Hematopoietic multipotent progenitor cell treated with erythropoietin and hydrocortisone succinate and interleukin-3 and kit ligand, for 15 days (in vitro differentiated cells): ENCODE measurements at places on chromosomes 6 and 20.
A peak's percentile ranks its signal among the peaks of the same experiment; 100 is the strongest.

GRCh38 chr6:44198684-44199083 lies 18.0 kb upstream of the MYMX start:
- DNase-seq: no peak

- DNase-seq: no peak
These were observed 235.8 kb upstream of the KCNG1 start for GRCh38 chr20:51258582-51259165.

DNA sequence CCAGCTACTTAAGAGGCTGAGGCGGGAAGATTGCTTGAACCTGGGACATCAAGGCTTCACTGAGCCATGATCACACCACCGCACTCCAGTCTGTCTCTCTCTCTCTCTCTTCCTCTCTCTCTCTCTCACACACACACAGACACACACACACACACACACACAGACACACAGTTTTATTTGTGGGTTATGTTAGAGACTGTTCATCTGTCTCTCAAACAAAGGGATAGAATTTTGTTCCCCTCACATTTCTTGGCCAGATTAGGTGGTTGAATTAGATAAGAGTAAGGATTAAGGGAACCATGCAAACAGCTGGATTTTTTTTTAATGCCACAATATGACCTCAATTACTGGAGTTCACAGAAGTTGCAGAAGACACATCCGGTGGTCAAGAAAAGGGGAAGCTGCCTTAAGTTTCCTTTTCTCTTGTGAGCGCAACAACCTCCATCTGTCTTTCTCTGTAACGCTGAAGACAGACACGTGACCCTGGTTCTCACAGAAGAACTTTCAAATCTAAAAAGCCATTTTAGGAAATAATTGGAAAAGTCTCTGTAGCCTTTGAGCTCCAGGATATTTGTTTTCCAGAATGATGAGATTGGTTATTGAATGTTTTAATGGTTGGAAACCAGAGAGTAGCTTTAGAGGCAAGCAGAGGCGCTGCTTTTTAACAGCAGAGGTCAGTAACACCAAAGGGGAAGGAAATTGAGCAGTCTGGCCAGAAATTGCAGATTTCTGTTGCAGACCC lies 32.9 kb upstream of the LGSN start:
- no peak for DNase-seq

GRCh38 chr20:16301986-16302385 lies 271.3 kb downstream of the KIF16B start:
- DNase-seq: no peak

- no peak for DNase-seq
These were observed 2.4 kb upstream of the ZBTB22 start for GRCh38 chr6:33319939-33320314.

DNA sequence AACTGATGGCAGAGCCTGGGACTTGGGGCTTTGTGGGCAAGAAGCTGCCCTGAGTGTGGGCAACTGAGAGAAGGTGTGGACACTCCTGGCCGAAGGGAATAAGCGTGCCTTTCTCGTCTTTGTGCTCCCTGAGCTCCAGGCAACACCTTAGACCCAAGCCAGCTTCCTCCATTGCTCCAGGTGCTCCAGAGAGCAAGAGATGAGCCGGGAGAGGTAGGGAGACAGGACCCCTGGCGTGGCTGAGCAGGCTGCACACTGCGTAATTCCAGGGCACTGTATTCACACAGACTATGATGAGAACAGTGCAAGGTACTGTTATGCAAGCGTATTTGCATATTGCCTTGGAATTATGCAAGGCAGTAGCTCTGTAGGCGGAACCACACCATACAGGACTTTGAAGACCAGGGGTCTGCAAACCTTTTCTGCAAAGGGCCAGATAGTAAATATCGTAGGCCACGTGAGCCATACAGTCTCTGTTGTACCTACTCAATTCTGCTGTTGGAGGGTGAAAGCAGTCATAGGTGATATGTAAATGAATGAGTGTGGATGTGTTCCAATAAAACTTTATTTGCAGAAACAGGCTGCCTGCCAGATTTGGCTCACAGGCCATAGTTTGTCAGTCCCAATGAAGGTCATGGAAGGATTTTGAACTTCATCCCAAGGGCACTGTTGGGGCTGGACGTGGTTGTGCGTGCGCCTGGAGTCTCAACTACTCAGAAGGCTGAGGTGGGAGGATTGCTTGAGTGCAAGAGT lies 42.1 kb upstream of the FAM83D start:
- no peak for DNase-seq

- peak; percentile 44 for DNase-seq
These were observed 39.0 kb downstream of the MAS1 start for GRCh38 chr6:159929819-159930218.

DNA sequence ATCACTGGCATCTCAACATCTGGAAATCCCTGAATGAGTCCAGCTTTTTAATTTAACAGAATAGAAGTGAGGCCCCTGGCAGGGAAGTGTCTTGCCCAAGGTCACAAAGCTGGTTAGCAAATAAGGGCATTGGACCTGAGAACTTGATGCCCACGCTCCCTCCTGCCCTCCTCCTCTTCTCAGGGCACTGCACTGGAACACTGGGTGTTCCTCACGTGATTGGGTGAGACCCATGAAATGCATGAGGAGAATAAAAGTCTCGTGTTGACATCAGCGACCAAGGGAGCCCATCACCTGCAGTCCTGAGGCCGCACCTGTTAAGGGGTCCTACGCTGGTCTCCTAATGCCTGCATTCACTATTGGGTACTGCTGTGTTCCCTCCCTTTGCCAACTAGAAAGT lies 7.4 kb downstream of the FAM50B start:
- DNase-seq: no peak

- DNase-seq: no peak
These were observed 51.0 kb upstream of the FBXO30 start for GRCh38 chr6:145865595-145865994.

DNA sequence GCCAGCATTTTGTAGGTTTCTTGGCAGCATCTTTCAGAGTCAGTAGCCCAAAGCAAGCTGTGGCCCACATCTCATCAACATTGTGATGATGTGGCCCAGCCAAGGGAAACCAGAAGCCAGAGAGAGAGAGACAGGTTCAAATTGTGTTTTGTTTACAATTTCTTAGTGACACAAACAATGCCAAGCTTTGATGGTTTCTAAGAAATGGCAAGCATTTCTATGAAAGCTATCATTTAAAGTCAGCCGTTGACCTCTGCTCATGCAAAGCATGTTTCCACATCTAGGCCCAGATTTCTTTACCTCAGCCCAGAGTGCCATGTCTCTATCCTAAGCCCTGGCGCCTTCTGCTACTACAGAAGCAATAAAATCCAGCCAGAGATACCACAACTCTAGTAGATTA lies 32.9 kb downstream of the GCM1 start:
- DNase-seq: no peak

- DNase-seq: no peak
These were observed 44.6 kb downstream of the SLC24A3 start for GRCh38 chr20:19256906-19257595.

GRCh38 chr20:31712112-31712553 lies 10.5 kb downstream of the BCL2L1 start:
- peak; percentile 65 for DNase-seq

DNA sequence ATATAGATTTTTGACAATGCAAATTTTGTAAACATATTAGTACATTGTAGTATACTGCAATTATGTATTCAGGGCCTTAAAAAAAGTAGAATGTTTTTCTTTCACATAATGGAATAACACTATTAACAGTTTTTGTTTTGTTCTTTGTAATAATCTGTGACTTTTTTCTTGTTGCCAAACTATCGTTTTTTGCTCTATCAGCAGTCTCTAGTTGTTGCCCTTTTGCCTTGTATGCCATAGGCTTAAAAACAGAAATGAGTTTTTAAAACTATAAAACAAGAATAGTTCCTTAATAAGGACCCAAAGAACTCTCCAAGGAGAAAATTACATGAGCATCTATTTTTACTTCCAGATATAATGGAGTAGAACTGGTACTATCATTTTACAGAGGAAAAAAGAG lies 29.5 kb downstream of the REPS1 start:
- no peak for DNase-seq

- no peak for DNase-seq
These were observed 28.1 kb downstream of the EPB41L1 start for GRCh38 chr20:36182604-36183154.

DNA sequence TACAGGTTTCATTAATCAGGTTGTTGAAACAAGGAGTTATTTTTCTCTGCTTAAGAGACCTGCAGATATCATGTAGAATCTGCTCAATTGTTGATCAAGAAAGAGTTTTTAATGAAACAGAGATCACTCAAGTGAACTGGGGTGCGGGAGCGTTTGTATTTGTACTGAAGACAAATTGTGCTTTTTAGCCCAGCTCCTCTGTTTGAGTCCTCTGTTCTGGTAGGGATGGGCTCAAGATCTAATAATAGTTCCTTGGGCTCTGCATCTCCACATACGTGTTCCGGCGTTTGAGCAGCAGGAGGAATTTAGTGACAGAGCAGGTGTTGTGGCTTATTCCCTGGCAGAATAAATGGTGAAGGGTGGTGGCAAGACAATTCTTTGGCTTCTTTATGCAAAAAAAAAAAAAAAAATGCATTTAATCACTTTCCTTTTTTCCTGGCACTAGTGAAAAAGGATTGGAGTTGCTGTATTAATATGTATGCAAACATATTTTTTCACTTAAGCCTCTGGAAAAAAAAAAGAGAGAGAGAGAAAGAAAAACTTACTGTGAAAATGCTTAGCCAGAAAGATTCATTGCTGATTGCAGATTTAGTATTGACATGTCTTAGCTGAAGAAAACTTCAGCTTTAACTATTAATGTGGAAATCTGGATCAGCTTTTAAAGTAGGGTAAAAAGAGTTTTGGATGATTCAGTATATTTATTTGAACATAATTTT lies 4.0 kb downstream of the CITED2 start:
- peak; percentile 22 for DNase-seq

- DNase-seq: no peak
These were observed 147.0 kb downstream of the MYB start for GRCh38 chr6:135328136-135328535.

GRCh38 chr20:38982291-38982690 lies 20.1 kb downstream of the DHX35 start:
- no peak for DNase-seq

- DNase-seq: no peak
These were observed 93.2 kb downstream of the PRSS35 start for GRCh38 chr6:83605517-83605916.

DNA sequence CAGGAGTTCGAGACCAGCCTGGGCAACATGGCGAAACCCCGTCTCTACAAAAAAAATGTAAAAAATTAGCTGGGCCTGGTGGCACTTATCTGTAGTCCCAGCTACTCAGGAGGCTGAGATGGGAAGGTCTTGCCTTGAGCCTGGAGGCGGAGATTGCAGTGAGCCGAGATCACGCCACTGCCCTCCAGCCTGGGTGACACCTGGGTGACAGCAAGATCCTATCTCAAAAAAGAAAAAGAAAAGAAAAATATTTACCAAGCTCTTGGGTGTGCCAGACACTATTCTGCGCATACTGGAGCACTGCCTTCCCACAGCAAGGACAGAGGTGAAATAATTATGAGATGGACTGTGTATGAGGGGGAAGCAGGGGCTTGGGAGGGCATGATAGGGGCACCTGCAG lies 19.6 kb downstream of the POFUT1 start:
- no peak for DNase-seq

GRCh38 chr6:21780679-21781078 lies 187.1 kb downstream of the SOX4 start:
- DNase-seq: no peak

DNA sequence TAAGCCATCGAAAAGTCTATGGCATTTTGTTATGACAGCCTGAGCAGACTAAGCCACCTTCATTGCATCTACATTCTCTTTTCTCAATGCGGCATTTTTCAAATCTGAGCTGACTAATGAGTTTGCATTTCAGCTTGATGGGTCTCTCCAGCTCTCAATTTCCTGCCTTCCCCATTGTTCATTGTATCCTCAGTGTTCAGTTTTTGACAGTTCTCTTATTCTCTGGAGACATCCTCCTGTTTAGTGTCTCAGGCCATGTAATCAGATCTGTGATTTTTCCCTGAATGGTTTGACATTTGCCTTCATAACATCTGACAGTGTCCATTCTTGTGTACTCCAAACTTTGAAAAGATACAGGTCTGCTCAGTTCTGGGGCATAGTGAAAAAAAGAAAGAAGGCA lies 27.9 kb upstream of the MCM3 start:
- no peak for DNase-seq

DNA sequence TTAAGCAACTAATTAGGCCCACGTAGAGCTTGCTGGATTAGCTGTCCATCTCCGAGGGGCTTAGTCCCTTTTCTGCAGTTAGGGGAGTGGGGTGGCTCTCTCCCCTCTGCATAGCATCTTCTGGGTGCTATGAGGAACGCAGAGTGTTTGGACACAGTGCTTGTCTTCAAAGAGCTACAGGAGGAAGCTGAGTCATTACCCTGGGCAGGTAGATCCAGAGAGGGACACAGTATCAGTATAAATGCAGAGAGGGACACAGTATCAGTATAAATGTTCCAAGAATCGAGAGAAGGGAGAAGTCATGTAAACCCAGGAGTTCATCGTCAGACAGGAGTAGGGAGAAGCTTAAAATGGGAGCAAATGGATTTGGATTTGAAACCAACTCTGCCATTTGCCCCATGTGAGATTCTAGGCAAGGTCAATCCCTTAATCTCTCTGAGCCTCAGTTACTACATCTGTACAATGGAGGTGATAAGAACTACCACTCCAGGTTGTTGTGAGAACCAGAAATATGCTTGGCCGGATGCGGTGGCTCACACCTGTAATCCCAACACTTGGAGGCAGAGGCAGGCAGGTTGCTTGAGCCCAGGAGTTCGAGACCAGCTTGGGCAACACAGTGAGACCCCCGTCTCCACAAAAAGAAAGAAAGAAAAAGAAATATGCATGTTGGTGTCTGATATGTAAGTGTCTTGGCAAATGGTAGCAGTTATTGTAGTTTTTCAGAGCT lies 5.5 kb upstream of the GHRH start:
- DNase-seq: no peak

DNA sequence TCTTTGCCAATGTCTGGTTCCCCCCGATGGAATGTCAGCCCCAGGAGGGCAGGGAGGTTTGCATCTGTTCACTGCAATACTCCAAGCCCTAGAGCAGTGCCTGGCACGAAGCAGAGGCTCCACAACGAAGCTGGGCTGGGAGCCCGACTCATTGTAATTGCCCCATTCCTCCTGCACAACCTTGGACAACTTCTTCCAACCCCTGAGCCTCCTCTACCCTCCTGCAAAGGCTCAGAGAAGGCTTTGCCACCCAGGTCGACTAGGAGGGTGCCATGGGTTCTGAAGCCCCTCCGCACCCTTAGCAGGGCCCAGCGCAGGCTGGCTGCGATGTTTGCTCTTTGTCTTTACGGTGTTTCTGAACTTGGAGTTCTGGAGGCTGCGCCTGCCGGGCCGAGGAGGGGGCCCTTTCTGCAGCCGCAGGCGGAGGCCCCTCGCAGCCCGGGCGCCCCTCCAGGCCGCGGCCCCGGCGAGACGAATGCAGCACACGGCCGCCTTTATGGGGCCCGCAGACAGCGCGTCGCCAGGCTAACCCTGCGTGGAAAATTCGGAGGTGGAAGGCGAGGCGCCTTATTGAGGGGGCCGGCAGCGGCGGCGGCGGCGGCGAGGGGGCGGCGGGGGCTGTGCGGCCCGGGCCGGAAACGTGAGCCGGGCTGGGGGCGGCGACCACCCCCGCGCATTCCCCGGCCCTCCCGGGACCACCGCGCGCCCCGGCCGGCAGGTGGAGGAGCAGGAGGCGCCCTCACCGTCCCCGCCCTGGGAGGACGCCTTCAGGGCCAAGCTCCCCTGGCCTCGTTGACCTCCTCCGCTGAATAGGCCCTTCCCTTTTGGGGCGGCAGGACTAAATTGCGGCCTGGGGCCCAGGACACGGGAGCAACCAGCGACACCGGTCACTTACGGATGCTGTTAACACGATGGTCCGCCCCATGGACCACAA lies 27.0 kb downstream of the SNAI1 start:
- DNase-seq: no peak

- no peak for DNase-seq
These were observed 28.8 kb upstream of the TLDC2 start for GRCh38 chr20:36847009-36847709.
